ENCODE measurements at places on chromosomes 11 and 22.
A peak's percentile ranks its signal among the peaks of the same experiment; 100 is the strongest.

GRCh38 chr11:10236840-10237239, 57.2 kb downstream of the SBF2 start:
- DNase-seq, result no peak

DNA sequence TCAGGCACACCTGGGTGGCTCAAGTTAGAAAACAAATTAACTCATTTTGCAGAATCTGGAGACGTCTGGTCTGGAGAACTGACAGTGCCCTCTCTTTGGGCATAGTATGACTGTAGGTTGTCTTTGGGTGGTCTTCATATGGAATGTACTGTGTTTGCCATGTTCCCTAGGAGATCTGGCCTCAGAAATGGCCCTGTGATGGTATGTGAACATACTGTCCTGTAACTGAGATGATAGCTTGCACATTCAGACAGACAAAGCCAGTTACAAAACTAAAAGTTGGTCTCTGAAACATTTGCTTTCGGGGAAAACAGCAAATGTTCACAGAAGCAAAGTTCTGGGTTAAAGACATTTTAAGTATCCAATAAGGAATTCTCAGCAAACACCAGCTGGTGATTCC, 29.7 kb downstream of the CD44 start:
- DNase-seq, result no peak

DNA sequence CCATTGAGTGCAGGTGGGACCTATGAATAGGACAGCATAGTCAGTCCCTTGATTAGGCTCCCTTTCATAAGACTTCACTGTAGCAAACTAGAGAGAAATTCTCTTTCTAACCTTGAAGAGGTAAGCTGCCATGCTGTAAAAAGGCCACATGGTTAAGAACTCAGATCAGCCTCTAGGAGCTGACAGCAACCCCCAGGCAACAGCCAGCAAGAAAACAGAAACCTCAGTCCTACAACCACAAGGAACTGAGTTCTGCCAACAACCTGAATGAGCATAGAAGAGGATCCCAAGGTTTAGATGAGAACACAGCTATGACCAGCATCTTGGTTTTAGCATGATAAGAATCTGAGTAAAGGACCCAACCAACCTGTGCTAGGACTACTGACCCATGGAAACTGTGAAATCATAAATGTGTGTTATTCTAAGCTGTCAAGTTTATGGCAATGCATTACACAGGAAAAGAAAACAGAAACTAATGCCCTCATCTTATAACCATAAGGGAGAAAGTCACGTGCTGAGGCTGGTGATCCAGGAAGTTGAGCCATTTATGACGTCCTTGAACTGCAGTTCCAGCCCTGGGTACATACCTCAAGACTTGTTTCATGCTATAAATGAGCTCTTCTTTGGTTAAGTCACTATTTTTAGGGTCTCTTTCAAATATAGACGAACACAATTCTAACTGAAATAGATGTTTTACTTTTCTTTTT, 43.3 kb downstream of the RAB38 start:
- DNase-seq, result no peak

- peak; percentile 71 for DNase-seq
Measured at GRCh38 chr22:41915035-41915785, at the start of gene SHISA8. SHISA8 (minus strand) TSS chr22:41915074; CDS start chr22:41914667, 407 bp downstream.

DNA sequence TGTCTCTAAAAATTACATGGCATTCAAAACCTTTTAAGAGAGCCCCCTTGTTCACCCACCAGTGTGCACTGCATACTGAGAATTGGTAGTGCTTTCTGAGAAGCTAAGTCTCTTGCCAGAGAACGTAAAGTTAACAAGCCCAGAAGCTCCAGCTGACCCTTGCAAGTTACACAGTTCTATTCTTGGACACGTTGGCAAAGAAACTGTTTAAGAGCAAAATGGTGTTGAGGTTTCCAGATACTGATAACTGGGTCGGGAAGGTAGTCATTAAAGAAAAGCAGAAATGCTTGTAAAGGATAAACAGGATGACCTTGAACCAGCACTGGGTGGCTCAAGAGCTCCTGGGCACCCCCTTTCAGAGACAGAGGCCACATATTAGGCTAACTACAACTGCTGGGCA, 284.8 kb downstream of the CADM1 start:
- no peak for DNase-seq

DNA sequence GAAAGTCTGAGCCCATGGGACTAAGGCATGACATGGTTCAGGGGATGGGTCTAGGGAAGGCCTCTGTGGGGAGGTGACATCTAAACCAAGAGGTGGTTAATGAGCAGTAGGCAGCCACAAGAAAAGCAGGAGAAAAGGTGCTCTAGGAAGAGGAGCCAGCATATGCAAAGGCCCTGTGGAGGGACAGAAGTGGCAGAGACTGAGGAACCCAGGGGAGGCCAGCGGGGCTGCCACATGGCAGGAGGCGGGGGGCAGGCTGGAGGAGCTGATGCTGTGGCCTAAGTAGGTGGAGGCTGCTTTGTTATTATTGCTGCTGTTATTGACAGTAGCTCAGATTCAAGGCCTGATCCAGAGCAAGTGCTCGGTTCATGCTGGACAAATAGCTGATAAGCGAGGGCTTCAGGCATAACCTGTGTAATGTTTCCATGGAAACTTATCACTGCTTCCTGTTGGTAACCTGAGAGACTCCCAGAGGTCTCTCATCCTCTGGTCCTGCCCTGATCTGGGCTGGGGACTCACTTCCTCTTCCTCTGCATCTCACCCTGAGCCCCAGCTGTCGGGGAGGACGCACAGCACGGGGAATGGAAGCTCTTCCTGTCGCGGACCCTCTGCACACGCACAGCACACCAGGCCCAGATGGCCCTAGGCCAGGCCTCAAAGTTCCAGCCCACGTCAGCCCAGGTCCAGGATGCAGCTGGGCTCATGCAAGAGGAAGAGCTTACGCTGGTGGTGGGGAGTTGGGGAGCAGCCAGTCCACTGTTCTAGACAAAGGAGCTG, 75.2 kb upstream of the TP53I11 start:
- peak; percentile 77 for DNase-seq

DNA sequence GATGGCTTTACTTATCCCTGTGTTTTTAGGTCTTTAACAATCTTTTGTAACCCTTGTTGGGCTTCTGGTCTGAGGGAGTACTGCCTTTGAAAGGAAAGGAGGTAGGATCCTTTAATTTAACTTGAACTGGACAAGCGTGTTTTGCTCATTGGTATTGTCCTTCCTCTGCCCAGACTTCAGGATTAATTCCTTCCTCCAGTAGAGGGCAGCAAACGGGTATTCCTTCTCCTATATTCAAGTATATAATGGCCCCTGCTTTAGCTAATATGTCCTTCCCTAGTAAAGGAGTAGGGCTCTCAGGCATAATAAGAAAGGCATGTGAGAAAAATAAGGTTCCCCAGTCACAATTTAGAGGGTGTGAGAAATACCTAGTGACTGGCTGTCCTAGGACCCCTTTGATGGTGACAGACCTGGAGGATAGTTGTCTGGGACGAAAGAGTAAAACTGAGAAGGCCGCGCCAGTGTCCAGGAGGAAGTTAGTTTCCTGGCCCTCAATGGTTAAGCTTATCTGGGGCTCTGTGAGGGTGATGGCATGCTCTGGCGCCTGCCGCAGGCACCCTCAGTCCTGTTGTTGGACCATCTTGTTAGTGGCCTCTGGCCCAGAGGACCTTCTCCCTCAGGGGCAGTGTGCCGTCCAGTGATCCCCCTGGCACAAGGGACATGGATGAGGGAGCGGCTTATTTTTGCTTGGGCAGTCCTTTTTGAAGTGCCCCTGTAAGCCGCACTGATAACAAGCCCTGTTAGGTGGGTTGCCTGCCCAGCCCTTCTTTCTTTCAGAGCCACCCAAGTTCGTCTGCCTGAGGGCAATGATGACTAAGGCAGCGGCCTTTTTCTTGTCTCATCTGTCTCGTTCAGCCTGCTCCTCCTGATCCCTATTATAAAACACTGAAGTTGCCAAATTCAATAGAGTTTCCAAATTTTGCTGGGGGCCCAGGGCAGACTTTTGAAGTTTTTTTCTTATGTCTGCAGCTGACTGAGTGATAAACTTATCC, 51.8 kb downstream of the C11orf71 start:
- DNase-seq, result peak; percentile 83

- DNase-seq, result no peak
Measured at GRCh38 chr22:22042009-22042408, 59.4 kb upstream of the TOP3B start.

- DNase-seq, result no peak
Measured at GRCh38 chr22:41248758-41249157, 8.0 kb upstream of the CHADL start.

- DNase-seq, result no peak
Measured at GRCh38 chr22:45846952-45847351, 130.0 kb downstream of the WNT7B start.

GRCh38 chr11:9169595-9170295, 78.3 kb upstream of the SCUBE2 start:
- DNase-seq, result no peak

DNA sequence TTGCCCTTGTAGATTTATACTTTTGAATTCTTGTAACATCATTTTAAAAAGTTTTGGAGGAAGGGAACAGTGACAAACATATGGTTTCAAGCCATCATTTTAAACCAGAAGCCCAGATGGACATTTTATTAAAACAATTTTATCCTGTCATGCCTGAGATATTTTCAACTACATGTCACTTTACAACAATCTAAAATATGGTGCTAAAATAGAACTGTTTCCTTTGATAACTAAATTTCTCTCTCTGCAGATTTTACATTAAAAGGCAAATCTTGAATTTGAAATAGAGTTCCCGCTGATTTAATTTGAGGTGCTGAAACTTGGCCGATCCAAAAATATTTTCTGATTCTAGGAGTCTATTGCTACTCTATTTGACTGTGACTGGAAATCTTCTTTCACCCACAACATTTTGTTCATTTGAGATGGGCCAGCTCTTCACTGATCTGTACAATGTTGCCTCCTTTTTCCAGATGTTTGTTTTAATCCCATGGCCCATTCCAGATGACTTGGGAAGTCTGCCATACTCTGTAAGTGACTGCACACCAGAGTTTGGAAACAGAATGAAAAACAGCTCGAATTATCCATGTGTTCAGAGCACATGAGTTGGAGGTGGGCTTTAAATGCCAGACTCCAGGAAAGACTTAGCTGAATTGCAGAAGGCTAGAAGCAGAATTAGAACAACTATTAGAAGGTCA, 402.5 kb downstream of the TMEM135 start:
- DNase-seq, result no peak

DNA sequence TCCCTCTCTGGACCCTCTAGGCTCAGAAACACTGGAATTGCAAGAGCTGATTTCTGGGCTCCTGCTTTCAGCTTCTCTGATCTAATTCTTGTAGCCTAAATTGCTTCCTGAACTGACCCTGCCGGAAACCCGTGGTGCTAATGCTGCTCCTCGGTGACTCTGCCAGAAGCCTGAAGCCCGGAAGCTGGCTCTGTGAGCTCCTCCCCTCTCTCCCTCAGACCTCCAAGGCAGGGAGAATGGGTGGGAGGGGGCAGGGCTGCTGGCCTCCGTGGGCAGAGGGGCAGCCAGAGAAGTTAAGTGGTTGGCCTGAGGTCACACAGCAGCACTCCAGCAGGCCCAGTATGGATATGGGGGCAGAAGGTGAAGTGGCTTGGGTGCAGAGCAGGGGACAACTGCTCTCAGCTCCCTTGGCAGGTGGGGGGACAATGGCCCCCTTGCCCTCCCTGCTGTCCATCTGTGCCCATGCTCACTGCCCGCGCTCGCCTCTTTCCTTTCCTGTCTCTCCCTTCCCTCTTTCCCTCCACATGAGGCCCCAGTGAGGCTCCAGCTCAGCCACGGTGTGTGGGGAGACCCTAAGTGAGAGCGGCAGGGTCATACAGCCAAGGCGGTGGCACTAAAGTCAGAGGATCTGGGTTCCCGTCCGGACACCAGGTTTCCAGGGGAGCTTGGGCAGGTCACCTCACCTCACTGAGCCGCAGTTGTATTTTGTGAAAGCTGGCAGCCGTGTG, 16.2 kb downstream of the CAPN5 start:
- DNase-seq, result no peak

- DNase-seq, result no peak
Measured at GRCh38 chr11:65854161-65854592, 3.8 kb downstream of the CFL1 start.

GRCh38 chr11:34748036-34748435, 127.1 kb downstream of the EHF start:
- no peak for DNase-seq

- DNase-seq, result no peak
Measured at GRCh38 chr11:460331-461199, 10.5 kb downstream of the PTDSS2 start.

DNA sequence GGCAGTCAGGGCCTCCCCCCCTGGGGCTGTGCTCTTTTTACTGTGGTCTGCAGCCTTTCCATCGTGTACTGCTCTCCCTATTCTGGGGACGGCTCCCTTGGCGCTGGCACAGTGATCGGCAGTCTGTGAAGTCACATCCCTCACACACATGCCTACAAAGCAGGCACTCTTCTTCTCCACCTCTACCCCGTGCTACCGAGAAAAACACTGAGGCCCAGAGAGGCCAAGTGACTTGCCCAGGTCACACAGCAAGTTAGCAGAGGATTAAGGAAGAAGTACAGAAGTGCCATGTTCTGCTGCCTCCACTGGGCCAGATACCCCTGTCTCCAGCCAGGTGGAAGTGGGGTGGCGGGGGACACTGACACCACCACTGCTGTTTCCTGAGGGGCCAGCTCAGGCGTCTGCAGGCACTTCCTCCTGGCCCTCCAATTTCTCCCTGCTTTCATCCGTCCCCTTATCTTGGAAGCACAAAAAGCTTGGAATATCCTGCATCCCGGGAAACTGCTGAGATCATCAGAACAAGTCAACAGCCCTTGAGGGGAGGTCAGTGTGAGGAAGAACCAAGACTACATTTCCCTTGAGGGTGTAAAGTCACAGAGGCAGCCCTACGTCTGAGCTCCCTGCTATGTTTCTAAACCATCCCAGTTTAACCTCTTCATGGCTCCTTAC, 30.2 kb upstream of the KLHL35 start:
- DNase-seq, result no peak

DNA sequence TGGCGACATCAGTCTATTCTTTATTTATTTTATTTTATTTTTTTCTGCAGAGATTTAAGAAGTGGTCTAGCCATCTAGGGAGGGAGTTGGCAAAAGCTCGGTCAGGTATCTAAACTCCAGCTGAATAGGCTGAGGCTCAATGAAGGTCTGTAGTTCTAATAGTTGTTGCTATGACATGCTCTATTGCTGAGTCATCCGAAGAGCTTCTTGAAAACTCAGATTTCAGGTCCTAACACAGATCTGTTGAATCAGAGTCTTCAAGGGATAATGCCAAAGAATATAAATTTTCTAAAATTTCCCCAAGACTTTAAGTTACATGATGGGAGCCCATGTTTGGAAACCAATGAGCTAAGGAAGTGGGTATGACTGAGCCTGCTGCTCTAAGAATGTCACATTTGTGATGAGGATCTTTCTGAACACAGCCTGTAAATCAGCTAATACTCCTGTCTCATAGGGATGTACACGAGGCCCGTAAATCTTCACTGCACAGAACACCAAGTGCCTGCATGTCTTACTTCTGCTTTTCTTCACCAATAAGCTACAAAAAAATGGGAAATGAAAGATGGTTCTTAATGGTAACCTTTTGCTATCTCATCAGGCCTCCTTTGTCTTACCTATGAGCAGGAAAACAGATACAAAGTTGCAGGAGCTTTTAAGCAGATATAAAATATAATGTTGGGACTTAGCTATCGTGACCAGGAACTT, 901.4 kb upstream of the API5 start:
- peak; percentile 12 for DNase-seq
